ENCODE measurements at places on chromosomes 3 and 15.

DNA sequence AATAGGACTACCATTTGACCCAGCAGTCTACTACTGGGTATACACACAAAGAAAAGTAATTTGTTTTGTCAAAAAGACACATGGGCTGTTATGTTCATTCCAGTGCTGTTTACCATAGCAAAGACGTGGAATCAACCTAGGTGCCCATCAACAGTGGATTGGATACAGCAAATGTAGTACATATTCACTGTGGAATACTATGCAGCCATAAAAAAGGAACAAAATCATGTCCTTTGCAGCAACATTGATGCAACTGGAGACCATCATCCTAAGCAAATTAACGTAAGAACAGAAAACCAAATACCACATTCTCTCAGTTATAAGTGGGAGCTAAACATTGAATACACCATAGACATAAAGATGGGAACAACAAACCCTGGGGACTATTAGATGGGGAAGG, 25.8 kb downstream of the BBX start:
- DNase-seq, result no peak

- DNase-seq, result no peak
Observed at GRCh38 chr15:38176155-38176554, 76.5 kb upstream of the SPRED1 start.

DNA sequence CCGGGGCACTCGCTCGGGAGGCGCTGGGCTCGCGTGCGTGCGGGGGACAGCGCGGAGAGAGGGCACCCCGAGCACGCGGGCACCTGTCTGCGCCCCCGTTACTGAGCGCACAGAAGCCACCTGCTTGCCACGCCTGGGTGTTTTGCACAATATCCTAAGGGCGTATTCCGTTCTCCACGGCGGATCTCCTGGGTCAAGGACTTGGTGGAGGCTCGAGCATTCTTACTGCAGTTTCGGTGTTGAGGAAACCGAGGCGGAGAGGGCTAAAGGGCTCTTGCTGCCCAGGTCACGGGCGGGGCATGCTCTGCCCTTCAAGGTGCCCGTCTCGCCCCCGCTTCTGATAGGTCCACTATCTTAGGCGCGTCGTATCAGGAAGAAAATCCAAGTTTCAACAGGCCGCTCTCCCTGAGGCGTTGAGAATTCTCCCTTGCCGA, 526 bp downstream of the GPD1L start:
- DNase-seq, result no peak

DNA sequence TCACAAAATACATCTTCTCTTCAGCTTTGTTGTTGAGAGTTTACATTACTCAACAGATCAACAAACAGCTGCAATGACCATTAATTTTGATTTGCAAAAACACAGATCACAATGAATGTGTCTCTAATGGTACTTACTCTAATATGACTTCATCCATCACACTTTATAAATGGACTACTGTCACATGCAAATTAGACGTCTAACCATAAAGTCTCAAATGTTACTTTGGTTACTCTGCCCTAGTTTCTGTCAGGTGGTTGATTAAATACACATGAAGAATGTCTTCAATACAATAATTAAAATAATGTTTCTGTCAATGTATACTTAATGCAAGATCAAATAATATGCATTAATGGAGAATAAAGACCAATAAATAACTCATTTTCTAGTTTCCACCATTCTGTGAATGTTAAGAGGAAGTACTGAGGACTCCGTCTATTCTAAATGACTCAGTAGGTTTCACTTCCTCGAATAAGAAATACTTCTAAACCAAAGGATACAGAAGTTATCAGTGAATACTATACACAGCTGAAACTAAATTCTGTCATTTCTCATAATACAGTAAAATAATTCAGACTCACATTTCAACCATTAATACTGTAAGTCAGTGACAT, 145.8 kb downstream of the CBLB start:
- no peak for DNase-seq

DNA sequence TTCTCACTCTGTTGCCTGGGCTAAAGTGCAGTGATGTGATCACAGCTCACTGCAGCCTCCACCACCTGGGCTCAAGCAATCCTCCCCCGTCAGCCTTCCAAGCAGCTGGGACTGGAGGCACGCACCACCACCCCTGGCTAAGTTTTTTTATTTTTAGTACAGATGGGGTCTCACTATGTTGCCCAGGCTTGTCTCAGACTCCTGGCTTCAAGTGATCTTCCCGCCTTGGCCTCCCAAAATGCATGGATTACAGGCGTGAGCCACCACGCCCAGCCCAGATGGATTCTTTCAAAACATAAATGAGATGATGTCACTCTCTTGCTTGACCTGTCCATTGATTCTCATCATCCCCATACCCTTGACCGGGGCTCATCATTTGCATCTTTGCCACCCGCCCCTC, 72.6 kb upstream of the SLC6A6 start:
- DNase-seq, result no peak

DNA sequence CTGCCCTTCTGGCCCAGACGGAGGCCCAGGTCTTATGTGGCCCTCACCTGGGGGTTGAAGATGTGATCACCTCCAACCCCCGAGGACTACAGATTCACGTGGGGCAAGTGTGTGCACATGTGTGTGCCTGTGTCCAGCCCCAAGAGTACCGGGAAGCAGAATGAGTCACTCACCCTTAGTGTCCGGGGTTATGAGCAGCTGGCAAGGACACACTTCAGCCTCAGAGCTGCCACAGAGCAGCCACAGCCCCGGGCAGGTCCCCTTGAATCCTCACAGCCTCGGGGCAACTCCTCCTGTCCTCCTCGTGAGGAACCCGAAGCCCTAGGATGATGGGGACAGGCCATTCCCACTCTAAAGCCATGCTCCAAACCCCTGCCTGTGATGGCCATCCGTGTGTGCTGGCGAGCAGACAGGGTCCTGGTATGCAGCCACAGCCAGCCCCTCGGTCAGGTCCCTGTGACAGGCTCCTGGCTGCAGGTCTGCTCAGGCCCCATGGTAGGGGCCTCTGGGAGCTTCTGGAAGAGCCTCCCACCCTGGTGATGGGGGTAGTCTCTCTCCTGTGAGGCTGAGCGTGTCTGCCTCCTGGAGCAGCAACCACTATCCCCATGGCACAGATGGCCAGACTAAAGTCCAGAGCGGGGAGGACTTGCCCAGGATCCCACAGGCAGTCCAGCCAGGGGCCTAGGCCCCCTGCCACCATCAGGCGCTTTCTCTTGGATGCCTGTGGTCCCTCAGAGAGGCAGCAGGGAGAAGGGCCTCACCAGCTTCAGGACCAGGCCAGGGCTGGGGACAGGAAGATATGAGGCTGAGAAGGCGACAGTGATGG, 852 bp downstream of the STAB1 start:
- DNase-seq, result no peak

DNA sequence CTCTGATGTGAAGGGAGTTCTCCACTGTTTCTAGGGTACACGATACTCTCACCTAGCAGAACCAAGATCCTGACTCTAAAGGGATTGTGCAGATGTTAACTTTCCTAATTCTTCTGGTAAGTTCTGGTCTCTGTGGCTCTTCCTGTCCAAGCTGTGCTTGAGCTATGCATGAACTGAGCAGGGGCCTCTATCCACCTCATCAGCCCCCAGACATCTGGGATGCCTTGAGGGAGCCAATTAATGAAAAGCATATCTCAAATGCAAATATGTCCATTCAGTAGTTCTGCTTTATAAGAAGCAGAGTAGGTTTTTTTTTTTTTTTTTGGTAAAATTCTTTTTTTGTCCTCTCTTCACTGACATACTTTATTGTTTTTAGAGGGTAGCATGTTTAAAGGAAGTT, 89.6 kb downstream of the POLR2M start:
- DNase-seq, result no peak

GRCh38 chr3:11499144-11499543, 144.6 kb downstream of the VGLL4 start:
- DNase-seq, result no peak

GRCh38 chr3:108076564-108076963, 14.3 kb downstream of the CD47 start:
- DNase-seq, result no peak

GRCh38 chr3:58317811-58318210, 11.5 kb downstream of the HTD2 start:
- DNase-seq, result no peak

- no peak for DNase-seq
Observed at GRCh38 chr3:139827833-139828232, 107.2 kb upstream of the CLSTN2 start.

DNA sequence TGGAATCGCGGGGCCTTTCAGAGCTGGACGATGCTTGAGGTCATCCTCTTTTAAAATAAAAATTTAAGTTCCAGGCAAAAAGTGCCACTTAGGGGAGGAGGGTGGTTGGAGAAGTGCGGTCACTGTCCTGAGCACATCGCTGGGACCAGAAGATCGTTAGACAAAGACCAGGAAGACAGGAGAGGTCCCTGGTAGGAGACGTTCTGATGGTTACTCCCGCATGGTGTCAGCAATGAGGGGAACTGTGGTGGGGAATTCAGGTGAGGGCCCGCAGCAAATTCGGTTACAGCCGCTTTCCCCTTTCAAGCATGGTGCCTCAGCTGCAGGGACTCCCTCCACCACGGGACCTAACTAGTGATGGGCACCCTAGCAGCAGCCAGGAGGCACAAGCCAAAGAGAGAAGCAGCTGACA, 1.0 kb upstream of the ISY1 start:
- DNase-seq, result no peak

GRCh38 chr15:40275523-40275922, 7.3 kb downstream of the ANKRD63 start:
- no peak for DNase-seq

DNA sequence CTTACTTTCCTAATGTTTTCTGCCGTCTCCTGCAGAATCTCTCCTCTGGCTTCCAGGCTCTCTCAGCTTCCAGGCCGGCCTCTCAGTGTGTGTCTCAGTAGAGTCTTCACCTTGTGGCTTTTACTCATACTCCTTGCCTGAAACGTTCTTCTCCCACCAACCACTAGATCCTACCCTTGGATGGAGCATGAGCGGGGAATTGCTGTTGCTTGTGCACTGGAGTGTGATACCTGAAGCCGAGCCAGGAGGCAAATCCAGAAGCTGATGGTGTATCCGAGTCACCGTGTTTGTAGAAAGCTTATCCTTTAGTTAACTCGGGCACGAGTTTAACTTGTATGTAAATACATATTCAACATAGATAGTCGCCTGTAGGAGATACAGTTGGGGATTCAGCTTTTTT, 285.0 kb upstream of the C2CD4B start:
- no peak for DNase-seq

DNA sequence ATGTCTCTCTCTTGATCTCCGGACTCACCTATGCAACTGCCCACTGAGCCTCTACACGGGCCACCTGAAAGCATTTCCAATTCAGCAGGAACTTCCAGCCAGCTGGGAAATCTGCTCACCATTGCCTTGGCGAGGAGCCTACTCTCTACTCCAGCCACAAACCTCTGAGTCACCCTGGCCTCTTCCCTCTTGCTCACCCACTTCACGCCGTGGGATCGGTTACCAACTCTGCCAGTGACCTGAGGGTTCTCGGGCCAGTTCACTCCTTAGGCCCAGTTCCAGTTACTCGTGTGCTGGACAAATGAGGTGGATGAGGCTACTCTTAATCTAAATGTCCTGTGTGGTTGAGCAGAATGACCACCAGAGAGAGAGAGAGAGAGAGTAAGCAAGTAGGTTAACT, 70.1 kb downstream of the CEMIP start:
- no peak for DNase-seq

GRCh38 chr3:59126446-59126845, 76.6 kb upstream of the CFAP20DC start:
- no peak for DNase-seq

GRCh38 chr3:52798978-52799476, 4.4 kb downstream of the ITIH3 start:
- peak; percentile 14 for DNase-seq

- no peak for DNase-seq
Observed at GRCh38 chr15:39281094-39281493, 299.8 kb upstream of the THBS1 start.

DNA sequence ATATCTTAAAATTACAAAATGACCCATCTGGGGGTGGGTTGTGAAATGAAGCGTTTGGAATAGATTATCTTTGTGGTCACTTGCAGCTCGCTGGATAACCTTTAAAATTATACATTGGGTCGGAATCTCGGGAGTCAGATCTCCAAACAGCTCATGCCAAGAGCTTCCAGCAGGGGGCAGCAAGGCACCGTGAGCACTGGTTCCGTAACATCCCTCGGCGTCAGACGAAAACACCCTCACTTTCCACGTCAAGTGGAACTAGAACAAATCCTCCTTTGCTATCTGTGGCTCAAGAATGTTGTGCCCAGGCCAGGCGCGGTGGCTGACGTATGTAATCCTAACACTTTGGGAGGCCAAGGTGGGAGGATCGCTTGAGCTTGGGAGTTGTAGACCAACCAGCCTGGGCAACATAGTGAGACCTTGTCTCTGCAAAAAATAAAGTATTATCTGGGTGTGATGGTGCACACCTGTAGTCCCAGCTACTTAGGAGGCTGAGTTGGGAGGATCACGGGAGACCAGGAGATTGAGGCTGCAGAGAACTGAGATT, 31.1 kb downstream of the UMPS start:
- peak; percentile 86 for DNase-seq

- DNase-seq, result peak; percentile 49
Observed at GRCh38 chr15:70096215-70097062, 1.3 kb downstream of the TLE3 start.

All from BE2C (cell line).